ENCODE measurements at places on chromosomes 11 and 22. TPM values are rescaled to one million over a fixed set of nuclear protein-coding genes. Genes with fewer than 3 reads are reported as not detected.

- H3K4me1 ChIP-seq, result no peaks in the 10 kb centered on the region
- H3K27ac ChIP-seq, result no peak overlapping the region
- no peak for DNase-seq
- no peaks in the 10 kb centered on the region for H3K27me3 ChIP-seq
- H3K4me3 ChIP-seq, result no peak overlapping the region
- H3K36me3 ChIP-seq, result no peaks in the 10 kb centered on the region
These were observed 155.5 kb upstream of the DDI1 start for GRCh38 chr11:103880968-103881367.

AIFM3 gene
- total RNA-seq, result 1.3 TPM

- H3K4me1 ChIP-seq, result no peaks in the 10 kb centered on the region
- peak; percentile 93 for DNase-seq
These were observed 9.1 kb downstream of the LMF2 start for GRCh38 chr22:50498322-50498890.

DNA sequence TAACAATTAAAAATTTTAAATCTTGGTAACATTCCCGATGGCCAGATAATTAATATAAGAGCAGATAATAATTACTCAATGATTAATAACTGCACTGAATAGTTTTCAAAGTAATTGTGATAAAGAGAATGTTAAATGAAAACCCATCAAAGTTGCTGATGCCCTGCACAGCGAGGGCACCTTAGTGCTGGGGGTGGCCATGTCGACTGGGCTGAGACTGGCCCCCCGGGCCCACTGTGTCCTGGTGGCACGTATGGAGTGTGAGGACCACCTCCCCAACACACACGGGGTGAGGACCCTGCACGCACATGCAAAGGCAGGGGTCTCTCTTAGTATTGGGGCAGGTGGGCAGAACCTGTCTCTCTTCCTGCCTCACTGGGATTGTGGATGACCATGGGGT lies 15.1 kb upstream of the CCDC188 start:
- H3K4me1 ChIP-seq, result no peaks in the 10 kb centered on the region
- no peaks in the 10 kb centered on the region for H3K27me3 ChIP-seq
- H3K27ac ChIP-seq, result no peak overlapping the region
- H3K36me3 ChIP-seq, result no peaks in the 10 kb centered on the region

TIGD3 gene
- total RNA-seq, result 0.67 TPM

GRCh38 chr11:43920598-43921419 lies 21.6 kb upstream of the C11orf96 start:
- no peaks in the 10 kb centered on the region for H3K27me3 ChIP-seq
- peaks cover 23% of the 10 kb centered on the region for H3K36me3 ChIP-seq
- no peak overlapping the region for H3K4me3 ChIP-seq
- H3K4me1 ChIP-seq, result no peaks in the 10 kb centered on the region
- DNase-seq, result no peak

SPA17 gene
- total RNA-seq, result 19.6 TPM

DNA sequence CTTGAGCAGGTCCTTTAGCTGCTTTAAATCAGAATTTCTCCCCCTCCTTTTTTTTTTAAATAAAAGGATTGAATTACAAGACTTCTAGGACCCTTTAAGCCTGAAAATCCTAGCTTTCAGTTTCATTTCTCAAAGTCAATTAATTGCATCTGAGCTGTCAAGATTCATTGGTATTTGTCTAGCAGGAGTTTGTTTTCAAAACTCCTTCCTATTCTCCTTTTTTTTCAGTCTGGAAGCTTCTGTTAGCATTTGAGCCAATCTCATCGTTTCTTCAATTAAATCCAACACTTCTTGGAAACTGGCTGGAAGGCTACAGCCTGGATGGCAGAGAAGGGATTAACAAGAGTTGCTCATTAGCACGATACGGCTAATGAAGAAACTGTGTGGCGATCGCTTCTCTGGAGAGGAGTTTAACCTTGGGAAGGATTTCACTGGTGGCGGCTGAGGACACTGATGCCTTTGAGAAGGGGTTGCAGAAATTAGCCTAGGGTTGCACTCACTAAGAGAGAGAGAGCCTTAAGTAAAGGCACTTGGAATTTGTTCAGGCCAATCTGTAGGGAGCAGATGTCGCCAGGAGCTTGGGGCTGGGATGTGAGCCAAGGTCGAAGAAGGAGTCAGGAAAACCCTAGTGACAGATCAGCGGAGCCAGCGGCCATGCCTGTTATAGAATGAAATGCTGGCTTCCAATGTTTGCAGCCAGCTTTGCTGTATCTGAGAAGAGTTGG lies 43.8 kb upstream of the API5 start:
- H3K27ac ChIP-seq, result no peak overlapping the region
- no peak overlapping the region for H3K4me3 ChIP-seq
- H3K36me3 ChIP-seq, result no peaks in the 10 kb centered on the region
- DNase-seq, result no peak
- H3K27me3 ChIP-seq, result no peaks in the 10 kb centered on the region

All from endodermal cell (in vitro differentiated cells).